Adrenal gland (tissue), 19 donors: ENCODE measurements at places on chromosomes 11 and 22. TPM values are rescaled to one million over a fixed set of nuclear protein-coding genes. Genes with fewer than 3 reads are reported as not detected.

The INPP5J gene
- 6.5 TPM for total RNA-seq

DNA sequence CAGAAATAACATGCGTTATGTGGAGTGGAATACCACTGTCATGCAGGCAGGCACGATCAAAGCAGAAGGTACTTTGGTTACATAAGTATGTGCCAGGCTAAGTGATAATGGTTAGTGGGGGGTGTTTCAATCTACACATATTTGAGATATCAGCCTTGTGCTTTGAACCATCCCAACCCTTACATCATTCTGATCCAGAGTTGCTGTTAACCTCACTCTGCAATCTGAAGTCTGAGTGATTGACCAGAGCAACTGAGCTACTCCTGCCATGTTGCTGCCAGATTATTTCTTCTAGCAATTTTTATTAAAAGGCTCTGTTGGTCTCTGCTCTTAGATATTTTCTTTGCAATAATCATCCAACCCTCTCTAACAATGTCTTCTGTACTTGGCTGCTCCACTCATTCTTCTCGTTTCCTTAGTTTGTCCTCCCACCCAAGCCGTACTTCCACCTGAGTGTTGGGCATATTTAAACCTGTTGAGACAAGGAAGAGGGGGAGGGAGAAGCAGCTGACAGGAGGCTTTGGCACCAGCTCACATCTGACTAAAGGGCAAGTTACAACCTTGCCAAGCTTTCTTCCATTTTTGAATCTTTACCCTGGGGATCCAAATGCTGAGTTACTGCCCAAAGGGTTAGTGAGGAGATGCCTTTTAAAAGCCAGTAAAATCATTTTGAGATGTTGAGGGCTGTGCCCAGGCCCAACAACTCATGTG lies 114.1 kb upstream of the SESN3 start:
- DNase-seq: no peak

DNA sequence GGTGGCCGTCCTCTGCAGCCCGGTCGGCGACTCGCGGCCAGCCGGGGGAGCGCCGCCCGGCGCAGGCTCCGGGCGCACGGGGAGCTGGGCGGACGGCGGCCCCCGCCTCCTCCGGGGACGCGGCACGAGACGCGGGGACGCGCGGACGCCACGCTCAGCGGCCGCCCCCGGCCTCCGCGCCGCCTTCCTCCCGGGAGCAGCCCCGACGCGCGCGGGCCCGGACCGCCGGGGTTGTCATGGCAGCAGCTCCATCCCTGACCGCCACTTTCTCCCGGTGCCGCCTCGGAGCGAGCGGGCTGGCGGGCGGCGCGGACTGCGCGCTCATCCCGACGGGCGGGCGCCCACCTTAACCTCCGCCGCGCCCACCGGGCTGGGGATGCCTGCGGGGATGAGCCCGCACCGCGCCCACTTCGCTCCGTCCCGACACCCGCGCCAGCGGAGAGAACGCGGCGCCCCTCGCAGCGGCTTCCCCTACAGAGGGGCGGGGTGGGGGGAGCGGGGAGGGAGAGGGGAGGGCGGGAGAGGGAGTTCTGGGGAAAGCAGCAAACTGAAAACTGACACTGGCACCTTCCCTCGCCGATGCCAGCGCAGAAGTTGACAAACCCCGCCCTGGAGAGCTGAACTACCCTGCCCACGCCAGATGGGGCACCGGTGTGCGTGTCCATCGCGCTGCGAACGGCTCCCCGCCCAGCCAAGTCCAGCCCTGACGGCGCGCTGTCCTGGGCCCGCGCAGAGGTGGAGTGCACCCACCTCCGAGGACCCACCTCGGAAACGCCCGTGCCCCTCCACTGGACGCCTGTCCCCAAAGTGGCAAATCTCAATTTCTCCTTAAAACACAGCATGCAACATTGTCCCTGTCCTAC lies 588.4 kb downstream of the OPCML start:
- DNase-seq: no peak

DNA sequence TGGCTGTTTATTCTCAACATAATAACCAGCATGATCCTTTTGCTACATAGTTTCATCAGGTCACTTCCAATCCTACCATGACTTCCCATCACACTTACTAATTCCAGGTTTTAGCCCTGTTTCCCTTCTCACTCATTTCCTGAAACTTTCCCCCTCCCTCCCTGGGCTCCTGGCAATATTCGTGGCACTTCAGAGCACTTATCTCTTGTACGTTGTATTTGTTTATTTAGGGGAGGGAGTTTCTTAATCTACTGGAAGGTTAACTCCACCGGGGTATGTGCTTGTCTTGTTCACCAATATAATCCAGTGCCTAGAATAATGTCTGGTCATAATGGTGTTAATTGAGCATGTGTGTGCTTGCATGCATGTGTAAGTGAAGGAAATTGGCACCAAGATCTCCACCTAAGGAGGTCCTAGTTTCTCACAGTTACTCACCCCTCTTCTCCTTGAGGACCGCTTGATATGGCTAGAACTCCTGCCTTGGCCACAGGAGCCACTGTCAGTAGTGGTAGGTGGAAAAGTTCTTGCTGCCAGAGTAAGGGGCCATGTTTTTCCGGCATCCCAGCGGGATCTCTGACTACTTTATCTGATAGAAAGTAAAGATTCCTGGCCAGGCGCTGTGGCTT lies 11.7 kb downstream of the EIF3L start:
- DNase-seq: no peak

GRCh38 chr11:44556735-44557409 lies 8.6 kb upstream of the CD82 start:
- DNase-seq: peak; percentile 87

- no peak for DNase-seq
Observed at GRCh38 chr22:50670513-50670912, 2.1 kb upstream of the SHANK3 start.

The LUZP2 gene
- 11.2 TPM for total RNA-seq

- no peak for DNase-seq
Observed at GRCh38 chr11:93895106-93895862, 44.9 kb upstream of the VSTM5 start.

The KIRREL3 gene
- 0.96 TPM for total RNA-seq

The OR56A3 gene
- not detected for total RNA-seq

- DNase-seq: no peak
Observed at GRCh38 chr11:85769771-85770170, 41.2 kb downstream of the SYTL2 start.

GRCh38 chr11:119363081-119363850 lies 16.8 kb upstream of the MFRP start:
- peak; percentile 59 for DNase-seq

DNA sequence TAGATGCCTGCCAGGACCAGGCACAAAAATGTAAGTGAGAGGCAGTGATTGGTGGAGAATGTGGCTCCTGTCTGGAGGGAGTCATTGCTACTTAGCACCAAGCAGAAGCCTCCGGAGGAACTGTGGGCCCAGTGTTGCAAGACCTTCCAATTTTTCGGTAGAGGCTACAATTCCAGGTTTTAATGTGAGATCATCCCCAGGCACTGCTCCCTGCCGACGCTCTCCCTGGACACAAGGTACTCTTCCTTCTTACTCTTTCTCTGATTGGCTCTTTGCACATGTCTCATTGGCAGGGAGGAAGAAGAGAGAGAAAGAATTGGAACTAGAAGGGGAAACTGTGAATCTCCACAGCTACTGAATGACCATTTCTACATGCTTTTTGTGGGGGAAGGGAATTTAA lies 53.7 kb upstream of the EP300 start:
- DNase-seq: no peak
